ENCODE measurements at places on chromosomes 3 and 15.
A peak's percentile ranks its signal among the peaks of the same experiment; 100 is the strongest.

GRCh38 chr15:61613729-61614128 lies 384.6 kb upstream of the RORA start:
- DNase-seq, result no peak

GRCh38 chr3:177657243-177657642 lies 460.0 kb upstream of the TBL1XR1 start:
- no peak for DNase-seq

- DNase-seq, result peak; percentile 37
Observed at GRCh38 chr3:71345429-71346040, 238.0 kb downstream of the FOXP1 start.

- no peak for DNase-seq
Observed at GRCh38 chr3:143098032-143098764, 21.4 kb upstream of the CHST2 start.

Data from GM04503 (cell line).